ENCODE measurements at places on chromosomes 12 and 14.
A peak's percentile ranks its signal among the peaks of the same experiment; 100 is the strongest.

DNA sequence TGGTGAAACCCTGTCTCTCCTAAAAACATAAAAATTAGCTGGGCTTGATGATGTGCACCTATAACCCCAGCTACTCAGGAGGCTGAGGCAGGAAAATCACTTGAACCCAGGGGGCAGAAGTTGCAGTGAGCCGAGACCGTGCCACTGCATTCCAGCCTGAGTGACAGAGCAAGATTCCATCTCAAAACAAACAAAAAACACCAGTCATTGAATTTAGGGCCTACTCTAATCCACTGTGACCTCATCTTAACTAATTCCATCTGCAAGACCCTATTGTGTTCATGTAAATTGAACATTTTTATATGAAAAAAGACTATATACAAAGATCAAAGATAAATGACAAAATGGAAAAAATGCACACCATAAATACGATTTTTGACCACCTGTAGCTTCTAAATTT lies 17.8 kb downstream of the KCNMB4 start:
- DNase-seq = no peak

GRCh38 chr12:52024845-52025230 lies 18.1 kb downstream of the TAMALIN start:
- peak; percentile 36 for DNase-seq

DNA sequence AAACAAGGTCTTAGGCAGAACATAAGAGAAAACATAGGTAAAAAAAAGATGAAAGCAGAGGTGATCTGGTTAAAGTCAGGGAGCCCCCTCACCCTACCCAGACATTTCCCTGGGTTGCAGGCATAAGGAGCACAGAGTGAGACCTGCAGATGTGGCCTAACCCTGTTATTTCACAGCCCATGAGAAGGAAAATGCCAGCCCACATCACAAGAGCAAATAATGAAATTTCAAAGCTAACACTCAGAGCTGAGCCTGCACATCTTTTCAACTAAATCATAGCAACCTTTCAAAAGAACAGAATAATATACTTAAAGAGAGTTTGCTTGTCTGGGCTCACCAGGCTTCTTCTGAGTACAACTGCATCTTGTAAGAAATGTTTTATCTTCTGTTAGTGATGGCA lies 295.4 kb downstream of the RPAP3 start:
- no peak for DNase-seq

GRCh38 chr12:55831447-55831815 lies 2.0 kb upstream of the DNAJC14 start:
- DNase-seq = no peak

- DNase-seq = peak; percentile 4
Observed at GRCh38 chr12:89949457-89950195, 241.0 kb upstream of the ATP2B1 start.

DNA sequence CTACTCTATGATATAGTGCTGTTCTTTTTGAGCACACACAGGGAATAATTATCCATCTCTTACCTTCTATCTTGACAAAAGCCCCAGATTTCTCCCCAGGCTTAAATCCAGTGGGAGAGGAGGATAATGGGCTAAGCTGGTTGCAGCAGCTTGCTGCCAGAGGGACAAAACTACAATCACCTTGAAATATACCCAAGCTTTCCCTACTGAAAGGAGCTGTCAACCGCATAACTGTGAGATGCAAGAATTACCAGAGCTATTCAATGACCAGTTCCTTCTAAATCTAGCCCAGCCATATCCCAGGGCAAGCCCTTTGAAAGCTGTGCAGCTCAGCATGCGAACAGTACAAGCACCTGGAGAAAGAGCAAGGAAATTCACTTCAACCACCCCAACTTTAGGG lies 943 bp upstream of the MGAT4C start:
- no peak for DNase-seq

DNA sequence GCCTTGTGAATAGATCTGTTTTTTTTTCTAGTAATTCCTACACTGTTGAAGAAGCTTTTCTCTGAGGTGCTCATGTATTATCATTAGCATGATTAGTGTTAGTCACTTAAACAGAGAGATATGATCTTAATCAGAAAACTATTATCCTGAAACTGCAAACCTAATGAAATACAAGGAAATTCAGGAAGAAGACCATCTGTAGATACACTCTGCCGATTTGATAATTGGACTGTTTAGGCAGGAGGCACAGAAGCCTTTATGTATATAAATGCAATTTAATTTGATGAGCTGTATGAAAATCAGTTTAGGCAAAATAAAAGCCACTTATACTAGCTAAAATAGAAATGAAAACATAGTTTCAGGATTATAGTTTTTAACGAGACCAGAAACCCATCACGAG lies 23.3 kb downstream of the PDZRN4 start:
- DNase-seq = no peak

DNA sequence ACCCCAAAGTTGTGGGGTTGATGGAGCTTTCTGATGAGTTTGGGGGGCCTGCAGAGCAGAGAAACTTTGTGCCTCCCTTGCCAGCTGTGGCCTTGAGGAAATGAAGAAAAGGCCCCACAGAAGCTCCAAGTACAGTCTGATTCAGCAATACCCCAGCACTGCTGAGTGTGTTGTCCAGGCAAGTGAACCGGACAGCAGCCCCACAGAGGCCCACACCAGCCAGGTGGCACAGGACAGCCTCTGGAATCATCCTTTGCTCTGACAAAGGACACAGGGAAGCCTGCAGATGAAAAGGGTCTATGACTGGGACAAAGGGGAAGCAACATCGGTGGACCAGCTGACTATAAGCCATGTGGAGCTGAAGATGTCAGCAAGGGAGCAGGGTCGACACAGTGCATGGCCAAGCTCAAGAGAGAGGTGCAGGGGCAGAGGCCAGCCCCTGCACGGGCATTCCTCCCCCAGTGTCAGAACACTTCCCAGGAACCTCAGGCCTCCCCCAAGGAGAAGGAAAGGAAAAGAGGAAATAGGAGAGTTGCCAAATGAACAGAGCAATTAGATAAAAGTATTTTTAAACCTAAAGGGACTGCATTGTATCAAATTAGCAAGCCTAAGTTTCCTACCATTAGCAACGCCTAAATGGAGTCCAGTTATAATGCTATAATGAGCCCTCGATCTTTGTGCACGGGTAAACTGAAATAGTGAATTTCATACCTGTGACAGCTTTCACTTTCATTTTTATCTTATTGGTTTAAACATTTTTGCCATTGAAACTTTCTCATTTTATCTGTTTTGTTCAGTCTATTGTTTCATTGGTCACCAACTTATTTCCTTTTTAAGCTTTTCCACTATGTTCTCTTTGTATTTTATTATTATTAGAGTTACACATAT lies 46.3 kb upstream of the PTGDR start:
- no peak for DNase-seq

- no peak for DNase-seq
Observed at GRCh38 chr14:45201905-45202304, 51.1 kb downstream of the MIS18BP1 start.

- DNase-seq = no peak
Observed at GRCh38 chr12:119613319-119613936, 19.9 kb downstream of the TMEM233 start.

- DNase-seq = peak; percentile 73
Observed at GRCh38 chr14:91872517-91873470, 5.5 kb upstream of the TC2N start.

- no peak for DNase-seq
Observed at GRCh38 chr14:20331053-20331613, 1.9 kb downstream of the CCNB1IP1 start.

- DNase-seq = peak; percentile 17
Observed at GRCh38 chr14:77208291-77208978, 26.8 kb downstream of the TMEM63C start.

- DNase-seq = no peak
Observed at GRCh38 chr14:62213516-62213915, 451.3 kb downstream of the SNAPC1 start.

DNA sequence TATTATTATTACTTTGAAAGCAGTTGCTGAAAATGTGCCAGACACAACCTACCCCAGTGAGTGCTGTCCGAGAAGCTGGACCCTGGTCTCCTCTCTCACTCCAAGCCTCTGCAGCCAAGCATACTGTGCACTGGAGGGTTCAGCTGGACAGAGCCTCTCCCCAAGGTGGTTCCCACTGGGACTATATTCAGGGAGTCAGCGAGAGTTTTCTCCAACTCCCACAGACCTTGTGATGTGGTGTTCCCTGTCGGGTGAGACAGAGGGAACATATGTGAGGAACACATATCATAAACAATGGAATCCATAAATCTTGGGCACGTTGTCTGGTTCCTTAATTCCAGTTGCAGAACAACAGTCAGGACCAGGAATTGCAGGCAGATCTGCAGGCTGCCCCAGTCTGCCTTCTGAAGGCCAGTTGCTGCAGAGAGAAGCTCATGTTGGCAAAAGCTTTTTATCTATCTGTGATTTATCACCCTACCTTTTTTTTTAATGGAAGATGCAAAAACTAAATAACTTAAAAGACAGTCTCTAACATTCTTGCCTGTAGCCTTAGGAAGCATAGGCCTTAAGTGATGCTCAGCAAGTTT lies 619.8 kb upstream of the TBX3 start:
- no peak for DNase-seq

DNA sequence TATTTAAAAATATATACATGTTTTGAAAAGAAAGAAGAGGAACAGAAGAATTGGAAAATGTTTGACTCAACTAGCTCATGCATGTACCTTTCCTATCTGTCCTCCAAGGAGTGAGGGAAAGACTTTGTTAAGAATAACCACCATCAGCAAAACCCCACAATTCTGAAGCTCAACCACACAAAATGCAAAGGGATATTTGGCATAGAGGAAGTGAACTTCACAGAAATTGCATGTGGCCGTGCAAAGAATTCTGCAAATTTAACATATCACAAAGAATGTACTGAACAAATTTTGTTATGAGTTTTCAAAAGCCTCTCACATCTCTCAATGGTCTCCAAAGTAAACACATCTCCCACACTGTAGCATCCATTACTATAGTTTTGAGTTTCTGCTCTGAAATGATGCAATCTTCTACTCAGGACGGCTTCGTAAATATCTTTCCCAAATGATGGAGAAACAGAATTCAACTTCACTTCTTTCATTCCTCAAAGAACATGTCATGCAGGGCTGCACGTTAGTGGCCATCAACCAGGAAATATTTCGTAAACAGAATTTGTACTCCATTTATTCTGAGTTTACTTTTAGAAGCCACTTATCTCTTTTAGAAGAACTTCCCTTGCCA lies 17.6 kb downstream of the DUSP6 start:
- no peak for DNase-seq

DNA sequence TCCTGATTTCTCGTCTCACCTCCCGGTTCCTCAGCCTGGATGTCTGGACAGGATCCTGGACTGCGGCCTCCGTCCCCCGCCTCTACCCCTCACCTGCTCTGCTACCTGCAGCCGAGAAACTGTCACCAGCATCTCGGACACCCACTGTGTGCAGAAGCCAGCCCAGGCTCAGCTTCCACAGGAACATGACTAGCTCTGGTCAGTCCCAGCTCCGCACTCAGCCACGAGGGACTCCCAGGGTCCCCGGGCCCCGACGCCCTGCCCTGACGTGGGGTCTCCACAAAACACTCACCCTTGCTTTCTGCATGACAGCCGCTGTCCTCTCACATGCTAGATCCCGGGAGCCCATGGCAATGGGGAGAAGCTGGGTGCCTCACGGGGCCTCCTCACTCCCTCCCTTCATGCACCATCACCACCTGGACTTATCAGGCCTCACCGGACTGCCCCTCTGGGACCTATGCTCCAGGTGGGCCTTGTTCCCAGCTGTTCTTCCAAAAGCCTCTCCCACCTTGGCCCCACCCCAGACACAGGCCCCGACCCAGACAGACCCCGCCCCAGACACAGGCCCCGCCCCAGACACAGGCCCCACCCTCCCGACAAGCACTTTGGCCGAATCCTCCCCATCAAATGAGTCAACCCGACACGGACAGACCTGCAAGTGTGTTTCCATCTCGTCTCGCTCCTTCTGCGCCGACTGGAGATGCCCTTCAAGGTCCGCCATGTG lies 26.9 kb upstream of the ANKLE2 start:
- DNase-seq = no peak

GRCh38 chr12:13979772-13980378 lies 1.5 kb downstream of the GRIN2B start:
- DNase-seq = no peak

DNA sequence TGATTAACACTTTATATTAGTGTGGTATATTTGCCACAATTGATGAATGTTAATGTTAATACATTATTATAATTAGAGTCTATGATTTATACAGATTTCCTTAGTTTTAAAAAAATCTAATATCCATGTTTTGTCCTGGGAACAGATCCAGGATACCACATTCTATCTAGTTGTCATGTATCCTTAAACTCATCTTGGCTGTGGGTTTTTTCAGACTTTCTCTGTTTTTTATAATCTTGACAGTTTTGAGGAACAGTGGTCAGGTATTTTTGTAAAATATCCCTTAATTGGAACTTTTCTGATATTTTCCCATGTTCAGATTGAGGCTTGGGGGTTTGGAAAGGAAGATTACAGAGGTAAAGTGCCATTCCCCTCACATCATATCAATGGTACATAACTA lies 104.1 kb downstream of the LMNTD1 start:
- no peak for DNase-seq

GRCh38 chr12:112169966-112170365 lies 44.6 kb downstream of the TRAFD1 start:
- DNase-seq = no peak

- no peak for DNase-seq
Observed at GRCh38 chr12:77645966-77646598, 184.6 kb upstream of the NAV3 start.

- peak; percentile 55 for DNase-seq
Observed at GRCh38 chr12:120496413-120497340, 764 bp downstream of the DYNLL1 start.

DNA sequence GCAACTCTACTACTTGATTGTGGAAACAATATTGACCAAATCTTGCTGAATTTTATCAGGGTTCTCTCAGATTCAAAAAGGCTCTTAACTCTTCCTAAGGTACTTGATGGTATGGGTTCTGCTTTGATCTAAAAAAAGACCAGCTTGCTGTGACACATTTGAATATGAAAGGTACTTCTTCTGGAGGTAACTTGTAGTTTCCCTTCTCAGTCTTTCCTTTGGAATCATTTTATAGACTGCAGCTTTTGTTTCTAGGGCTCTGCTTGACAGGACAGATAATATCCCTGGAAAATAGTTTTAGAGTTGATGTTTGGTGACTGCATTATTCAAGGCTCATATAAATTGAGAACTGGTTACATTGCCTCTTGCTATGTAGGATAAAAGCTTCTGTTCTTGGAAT lies 251.9 kb downstream of the FUT8 start:
- no peak for DNase-seq

DNA sequence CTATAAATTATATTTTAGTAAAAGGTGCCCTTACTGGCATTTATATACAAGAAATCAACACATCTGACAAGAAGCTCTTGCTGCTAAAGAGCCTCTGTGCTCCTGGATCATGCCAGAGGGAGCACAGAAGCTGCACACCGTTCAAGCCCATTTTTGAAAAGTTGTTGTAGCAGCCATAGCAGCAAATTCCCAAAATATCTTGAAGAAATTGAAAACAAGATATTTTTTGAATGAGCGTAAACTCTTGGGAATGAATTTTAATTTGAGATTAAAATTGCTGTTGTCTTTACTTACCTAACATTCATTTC lies 540 bp upstream of the CLEC2D start:
- no peak for DNase-seq

DNA sequence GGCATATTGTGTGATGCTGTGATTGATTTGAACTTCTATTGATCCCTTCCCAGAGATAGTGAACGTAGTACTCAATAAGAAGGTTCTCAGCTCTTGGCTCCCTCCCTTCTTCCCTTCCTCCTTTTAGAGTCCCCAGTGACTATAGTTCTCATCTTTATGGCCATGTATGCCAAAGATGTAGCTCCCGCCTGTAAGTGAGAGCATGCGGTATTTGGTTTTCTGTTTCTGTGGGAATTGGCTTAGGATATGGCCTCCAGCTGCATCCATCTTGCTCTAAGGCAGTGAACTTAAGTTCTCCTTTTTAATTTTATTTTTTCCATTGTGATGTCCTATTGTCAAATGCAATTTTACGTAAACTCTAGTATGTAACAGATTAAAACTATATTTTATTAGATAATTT lies 109.5 kb downstream of the AEBP2 start:
- no peak for DNase-seq
